Stimulated activated CD4-positive, alpha-beta T cell treated with anti-CD3 and anti-CD28 coated beads, Interleukin-1b, Interleukin-23, amount 100 ng/mL, for 1 hour (primary cell): ENCODE measurements at places on chromosomes 7 and 10.

DNA sequence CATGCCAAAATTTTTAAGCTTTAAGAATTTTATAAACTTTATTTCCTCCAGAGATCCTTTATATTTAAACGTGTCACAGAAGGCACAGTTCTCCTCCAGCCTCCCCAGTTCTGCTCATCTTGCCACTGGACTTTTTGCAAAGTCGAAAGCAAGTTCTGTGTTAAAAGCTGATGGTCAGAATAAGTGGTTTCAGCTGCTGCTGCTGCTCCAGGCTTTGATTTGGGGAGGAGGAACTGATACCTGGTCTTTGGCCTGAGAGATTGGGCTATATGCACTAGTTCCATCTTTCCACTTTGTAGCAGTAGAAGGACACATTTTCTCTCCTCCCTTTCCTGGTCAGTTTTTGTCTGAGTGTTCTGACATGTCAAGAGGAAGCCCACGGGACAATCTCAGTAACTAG, 435.9 kb upstream of the PHF14 start:
- DNase-seq = no peak

DNA sequence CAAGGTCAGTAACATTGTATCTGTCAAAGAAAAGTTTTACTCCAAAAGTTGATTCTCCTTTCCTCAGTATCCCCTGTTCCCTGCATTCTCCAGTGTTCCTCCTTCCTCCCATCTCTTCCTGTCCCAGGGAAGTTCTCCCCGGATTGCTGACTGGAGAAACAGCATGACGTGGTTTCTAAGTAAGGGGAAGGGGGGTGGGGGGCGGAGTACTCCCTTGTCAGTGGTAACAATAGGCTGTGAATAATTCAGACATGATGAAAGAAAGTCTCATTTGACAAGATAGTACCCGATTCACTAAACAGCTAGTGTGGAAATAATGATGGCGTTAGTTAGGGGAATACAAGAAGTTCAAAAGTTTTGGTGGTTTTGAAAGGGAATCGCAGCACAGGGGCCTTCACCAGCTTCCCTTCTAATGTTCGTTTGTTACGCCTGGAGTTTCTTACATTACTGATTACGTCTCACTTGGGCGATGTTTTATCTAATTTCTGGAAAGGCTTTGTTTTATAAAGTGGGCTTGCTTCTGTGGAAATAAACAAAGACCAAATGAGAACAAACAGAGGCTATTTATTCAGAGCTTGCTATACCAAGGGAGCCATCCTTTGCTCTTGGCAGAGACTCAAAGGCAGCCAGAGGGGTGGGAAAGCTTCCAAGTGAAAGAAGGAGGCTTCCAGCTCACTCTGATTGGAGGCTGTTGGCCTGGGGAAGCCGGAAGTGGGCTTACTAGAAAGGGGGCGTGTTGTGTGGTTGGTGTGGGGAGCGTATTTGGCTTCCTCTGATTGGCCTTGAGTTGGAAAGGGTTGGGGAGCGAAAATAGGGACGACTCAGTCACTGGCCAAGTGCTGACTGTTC, 453.7 kb downstream of the SDK1 start:
- no peak for DNase-seq

GRCh38 chr7:29194594-29195427, at the start of gene CHN2:
CHN2 (plus strand) TSS chr7:29194775.
- DNase-seq = no peak

GRCh38 chr10:6089334-6090219, 743 bp downstream of the RBM17 start:
- no peak for DNase-seq

- no peak for DNase-seq
These were observed 151.5 kb upstream of the KLF6 start for GRCh38 chr10:3936422-3937040.

DNA sequence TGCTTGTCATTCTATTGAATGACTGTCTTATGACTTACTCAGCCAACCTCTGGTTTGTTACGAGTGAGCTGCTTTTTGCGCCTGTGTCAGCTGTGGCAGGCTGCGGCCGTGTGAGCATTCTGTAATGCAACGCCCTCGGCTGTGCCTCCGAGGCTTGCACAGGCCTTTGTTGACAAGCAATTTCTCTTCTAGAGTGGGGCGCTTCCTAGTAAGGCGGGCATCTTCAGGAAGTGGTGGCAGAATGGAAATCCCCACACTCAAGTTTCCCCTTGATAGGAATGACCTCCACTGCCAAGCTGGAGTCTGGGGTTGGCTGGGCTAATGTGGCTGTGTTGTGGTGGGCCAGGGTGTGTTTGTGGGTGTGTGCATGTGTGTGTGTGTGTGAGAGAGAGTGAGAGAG, 20.2 kb upstream of the TMEM178B start:
- no peak for DNase-seq

DNA sequence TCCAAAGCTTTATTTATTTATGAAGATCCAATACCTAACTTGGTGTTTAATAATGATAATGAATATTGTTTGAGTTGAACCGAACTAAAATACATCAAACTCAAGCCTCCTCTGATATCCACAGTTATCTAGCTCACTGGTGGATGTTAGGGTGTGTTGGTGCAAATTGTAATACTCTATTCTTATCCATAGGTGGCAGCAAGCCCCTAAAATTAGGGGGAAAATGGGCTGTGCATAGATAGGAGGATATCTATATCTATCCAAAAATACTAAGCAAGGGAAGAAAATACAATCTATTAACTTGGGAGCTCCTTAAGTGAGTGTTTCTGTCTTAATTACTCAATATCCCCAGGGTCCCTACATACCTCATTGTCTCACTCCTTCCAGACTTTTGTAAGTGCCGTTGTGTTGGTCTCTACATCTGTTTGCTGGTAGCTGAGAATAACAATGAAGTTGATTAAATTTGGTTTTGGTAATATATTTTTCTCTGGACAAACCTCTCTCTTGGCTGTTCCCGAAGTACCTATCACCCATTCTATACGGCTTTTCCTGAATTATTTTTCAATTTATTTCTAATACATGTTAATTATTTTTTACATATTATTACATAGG, 55.0 kb upstream of the VWDE start:
- no peak for DNase-seq

DNA sequence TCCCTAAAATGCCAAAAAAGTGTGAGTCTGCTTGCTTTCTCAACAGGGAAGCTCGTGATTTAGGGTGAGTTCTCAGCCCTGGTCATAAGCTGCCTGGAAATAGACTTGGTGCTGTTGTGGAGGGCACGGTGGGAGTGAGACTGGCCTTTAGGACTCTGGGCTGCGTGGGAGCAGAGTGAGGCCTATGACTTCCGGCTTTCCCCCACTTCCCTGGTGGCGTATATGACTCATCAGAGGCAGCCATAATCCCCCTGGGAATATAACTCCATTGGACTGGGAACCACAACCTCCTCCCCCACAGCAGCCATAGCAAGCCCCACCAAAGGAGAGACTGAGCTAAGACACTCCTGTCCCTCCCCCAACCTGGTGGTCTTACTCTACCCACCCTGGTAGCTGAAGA, 95.0 kb downstream of the PON1 start:
- DNase-seq = no peak

DNA sequence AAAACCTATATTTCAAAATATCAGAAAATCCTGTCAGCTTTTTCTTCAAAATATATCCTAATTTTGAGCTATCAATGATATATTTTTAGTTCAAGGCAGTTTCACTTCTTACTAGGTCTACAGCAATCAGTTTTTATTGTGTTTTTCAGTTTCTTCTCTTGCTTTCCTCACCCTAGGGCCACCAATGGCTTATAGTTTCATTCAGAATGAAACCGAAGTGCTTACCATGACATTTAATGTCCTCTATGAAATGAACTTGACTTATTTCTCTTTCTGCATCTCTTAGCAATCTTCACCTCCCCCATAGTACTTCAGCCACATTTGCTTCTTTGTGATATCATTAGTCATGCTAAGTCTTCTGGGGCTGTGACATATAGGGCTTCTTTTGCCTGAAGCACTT, 100.3 kb downstream of the ARL5B start:
- DNase-seq = no peak

- DNase-seq = no peak
These were observed 195.1 kb downstream of the CCSER2 start for GRCh38 chr10:84523526-84523925.

DNA sequence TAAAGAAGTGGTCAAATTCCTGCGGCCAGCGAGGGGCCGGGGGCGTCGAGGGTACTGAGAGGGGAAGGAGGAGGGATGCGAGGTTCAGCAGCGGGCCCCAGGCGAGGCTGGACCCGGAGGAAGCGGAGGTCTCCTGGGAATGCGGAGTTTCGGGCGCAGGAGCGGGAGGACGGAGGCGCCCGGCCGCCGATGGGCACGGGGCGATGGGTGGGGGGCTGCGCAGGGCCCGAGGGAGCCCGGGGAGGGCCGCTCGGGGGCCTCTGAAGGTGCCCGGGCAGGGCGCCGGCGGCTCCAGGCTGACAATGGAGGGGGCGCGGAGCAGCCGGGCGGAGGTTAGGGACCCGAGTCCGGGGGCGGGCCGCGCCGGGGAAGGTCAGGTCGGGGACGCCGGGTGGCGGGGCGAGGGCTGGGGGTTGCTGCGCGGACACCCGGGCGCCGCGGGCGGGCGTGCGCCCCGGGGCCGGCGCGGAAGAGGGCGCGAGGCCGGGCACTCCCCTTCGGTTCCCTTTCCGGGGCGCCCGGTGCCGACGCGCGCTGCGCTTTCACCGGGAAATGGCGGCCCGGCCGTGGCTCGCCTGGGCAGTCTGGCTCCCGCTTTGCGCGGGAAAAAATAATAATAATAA, 683 bp downstream of the MACROH2A2 start:
- DNase-seq = no peak

DNA sequence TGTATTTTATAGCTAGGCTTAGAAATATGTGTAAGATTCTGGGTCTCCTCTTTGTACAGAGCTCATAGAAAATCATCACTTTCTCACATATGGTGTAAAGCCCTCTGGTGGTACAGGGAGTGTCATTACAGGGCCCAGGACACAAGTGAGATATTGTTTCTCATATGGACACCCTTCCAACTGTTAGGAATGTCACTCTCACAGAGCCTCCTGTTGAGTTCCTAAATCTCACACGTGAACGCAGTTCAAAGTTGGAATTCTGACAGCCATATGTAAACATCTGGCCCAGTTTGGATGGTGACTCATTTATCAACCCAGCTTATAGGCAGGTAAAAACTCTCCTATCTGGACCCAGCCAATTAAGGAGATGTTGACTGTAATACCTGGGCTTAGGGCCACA, 35.4 kb upstream of the ZNF107 start:
- DNase-seq = no peak

DNA sequence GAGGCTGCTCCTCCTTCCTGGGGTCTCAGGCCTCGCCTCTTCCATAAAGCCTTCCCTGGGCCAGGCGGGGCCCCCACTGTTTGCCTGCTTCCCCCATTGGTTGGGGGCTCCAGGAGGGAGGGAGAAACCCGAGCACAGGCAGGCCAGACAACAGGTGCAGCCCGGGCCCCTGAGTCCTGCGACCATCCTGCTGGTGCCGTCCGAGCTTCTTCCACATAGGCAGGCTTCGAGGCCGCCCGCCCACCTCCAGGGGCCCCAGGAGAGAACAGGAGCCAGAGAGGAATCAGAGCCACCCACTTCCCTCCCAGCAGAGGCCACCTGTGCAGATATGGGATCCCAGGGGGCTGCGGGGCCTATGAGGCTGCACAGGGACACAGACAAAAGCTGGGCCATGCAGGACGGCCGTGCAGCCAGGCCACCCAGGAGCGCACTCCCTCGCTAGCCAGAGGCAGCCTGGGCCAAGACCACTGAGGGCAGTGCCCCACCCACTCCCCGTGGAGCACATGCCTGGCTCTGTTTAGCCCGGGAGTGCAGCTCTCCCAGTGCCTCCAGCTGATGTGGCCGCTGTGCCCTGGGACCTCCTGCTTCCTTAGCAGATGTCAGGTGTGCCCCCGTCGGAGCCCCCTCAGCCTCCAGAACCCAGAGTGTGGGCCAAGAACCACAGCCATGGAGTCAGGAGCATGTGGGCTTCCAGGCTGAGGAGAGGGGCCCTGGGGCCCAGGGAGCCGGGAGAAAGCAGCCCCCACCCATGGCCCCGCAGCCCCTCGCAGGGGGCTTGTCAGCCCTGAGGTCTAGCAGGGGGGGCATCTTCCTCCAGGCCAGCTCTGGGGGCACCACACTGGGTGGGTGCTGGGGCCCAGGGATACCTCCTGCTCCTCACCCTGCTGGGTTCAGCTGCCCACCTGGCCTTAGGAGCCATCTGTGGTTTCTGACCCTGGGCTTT, 59.9 kb upstream of the INPP5A start:
- DNase-seq = no peak

DNA sequence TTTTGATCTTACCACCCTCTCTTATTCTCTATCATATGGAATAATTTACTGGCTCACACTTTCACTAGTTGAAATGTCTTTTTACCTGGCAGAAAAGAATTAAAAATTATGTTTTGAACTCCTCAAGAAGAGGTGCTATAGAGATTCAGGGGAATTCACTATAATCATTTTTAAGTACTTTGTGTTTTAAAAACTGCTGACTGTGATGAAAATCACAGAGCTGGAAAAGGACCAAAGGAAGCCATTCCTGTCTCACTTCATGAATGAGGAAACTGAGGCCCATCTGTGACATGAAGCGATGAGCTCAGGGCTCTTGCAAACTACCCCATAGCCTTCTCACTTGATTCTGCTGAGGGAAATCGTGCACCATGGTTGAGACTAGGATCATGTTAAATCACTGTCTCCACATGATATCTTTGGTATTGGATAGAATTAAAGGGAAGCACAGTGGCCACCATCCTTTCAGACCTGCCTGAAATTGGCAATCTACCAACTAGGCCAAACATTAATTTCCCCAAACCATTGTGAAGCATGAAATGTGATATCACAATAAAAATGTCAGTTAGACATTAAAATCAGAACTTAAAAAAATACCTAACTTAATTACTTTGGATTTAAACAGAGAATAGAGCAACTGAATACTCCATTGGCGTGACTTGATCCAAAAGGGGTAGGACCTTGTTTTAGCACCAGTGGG, 141.0 kb downstream of the FZD1 start:
- DNase-seq = no peak

DNA sequence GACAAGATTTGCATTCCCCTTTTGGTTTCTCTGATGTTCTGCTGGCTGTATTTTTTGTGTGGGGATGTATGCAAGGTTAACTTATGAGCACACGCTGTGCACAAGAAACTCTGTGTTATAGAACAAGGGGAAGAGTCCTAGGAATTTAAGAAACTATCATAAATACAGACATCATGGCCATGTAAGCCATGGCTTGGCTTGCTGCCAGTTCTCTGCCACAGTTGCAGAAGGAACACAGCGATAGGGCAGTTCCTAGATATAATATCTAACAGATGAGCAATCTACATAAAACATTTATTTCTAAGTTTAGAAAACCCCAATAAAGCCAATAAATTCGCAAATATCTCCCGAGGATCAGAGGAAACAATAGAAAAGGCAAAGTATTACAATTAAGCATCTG, 153.3 kb downstream of the LRRTM3 start:
- DNase-seq = no peak

- no peak for DNase-seq
These were observed 99.6 kb downstream of the JAZF1 start for GRCh38 chr7:28081016-28081415.

DNA sequence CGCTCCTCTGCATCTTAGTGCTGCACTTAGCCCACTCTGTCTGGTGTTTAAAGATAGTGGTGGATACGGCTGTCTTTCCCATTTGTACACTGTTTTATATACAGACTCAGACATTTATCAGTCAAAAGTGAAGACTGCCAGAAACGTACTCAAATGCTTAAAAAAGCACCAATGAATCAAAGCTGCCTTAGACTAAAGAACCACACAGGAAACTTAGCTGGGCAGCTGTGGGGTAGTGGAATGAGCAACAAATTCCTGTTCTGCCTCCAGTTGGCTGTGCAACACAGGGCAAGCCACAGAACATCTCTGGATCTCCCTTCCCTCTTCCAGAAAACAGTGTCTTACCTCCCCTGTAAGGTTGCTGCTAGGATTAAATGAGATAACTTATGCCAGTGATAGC, 76.0 kb downstream of the ATXN7L1 start:
- DNase-seq = no peak

GRCh38 chr7:92296880-92297445, 51.2 kb downstream of the ANKIB1 start:
- DNase-seq = no peak
